Suppressor macrophage treated with lipopolysaccharide for 1 hour (primary cell): ENCODE measurements at places on chromosomes 6 and 20.

- no peak for DNase-seq
Measured at GRCh38 chr6:138526822-138527235, 27.5 kb upstream of the NHSL1 start.

GRCh38 chr6:158042245-158042798 is 60.7 kb downstream of the SYNJ2 start:
- peak; percentile 80 for DNase-seq

- DNase-seq = no peak
Measured at GRCh38 chr20:39155971-39156370, 193.8 kb downstream of the DHX35 start.

DNA sequence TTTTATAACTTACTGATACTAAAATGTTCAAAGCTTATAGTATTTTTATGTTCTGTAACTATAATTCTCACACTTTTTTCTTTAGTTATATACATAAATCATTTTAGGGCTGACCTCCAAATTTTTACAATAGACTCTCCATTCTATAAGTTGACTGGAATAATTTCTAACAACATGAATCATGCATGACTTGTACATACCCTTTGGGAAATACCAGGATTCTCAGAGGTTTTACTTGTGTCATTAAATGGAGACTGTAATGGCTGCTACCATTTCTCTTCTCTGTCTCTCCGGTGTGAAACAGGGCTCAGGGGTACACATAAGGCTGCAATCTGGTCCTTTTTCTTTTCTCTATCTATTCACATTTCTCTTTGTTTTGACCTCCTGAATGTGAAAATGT is 222.2 kb upstream of the FLRT3 start:
- no peak for DNase-seq

DNA sequence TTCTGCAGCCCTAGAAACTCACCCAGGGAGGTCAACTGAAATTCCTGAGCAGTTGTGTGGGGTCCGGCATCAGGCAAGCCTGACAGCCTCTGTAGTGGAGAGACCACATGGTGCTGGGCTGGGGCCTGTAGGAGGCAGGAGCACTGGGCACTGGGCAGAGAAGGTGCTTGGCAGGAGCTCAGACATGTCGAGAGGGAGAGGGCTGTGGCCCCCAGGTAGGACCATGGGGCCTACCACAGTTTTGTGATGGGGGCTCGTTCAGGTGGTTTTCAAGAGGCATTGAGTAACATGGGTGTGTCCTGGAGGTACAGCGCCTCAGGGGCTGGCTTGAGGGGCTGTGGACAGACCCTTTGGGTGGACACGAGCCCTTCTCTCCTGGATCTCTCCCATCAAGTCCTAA is 15.9 kb downstream of the SLC22A23 start:
- no peak for DNase-seq

DNA sequence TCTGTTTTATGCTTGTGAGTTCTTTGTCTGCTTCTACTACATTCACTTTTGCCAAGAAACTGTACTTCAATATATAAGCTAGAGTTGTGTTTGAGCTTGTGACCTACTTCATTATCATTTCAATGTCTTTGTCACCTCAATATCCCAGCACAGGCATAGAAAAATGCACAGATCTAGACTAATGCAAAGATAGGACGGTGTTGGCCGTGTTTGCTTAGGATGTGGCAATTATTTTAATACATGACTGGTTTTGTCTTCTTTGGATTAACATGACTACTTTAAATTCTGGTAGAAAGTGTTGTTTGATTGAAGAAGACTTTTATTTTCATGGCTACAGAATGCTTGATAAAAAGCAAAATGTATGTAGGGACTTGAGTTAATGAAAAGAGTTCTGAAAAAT is 1075.0 kb upstream of the GJE1 start:
- DNase-seq = no peak
